ENCODE measurements at places on chromosomes 13 and 19. TPM values are rescaled to one million over a fixed set of nuclear protein-coding genes. Genes with fewer than 3 reads are reported as not detected.
A peak's percentile ranks its signal among the peaks of the same experiment; 100 is the strongest.

- DNase-seq, result no peak
Observed at GRCh38 chr19:49594157-49594992, 3.4 kb downstream of the PRR12 start.

DNA sequence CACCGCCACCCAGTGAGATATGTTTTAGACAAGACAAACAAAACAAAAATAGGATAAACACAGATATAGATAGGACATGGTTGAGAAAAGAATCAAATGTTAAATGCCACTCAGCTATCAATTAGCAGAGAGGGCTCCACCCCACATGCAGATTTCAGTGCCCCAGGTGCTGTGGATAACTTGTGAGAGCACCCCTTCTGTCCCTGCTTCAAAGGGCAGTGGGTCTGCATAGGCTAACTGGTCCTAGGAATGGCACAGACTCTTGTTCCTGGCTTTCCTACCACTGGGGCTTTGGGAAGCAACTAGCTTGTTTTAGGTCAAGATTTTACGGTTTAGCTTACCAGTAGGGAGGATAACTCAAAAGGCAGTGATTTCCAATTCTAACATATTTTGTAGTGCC is 460.3 kb downstream of the TSHZ3 start:
- no peak for DNase-seq

DNA sequence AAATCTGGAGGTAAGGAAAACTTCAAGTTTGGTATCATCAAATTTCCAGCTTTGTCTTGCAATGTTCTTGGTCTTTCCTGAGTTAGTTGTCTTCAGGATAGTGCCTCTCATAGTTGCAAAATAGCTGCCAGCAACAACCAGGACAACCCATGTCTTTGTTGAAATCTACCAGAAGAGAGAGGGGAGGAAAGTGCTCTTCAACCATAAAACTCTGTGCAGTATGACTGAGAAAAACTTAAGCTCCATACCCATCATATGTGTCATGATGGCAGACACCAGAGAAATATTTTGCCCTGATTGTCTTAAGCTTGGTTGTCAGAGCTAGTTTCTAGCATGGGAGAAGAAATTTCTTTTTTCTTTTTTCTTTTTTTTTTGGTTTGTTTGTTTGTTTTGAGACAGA is 103.3 kb downstream of the SPRY2 start:
- DNase-seq, result no peak

DNA sequence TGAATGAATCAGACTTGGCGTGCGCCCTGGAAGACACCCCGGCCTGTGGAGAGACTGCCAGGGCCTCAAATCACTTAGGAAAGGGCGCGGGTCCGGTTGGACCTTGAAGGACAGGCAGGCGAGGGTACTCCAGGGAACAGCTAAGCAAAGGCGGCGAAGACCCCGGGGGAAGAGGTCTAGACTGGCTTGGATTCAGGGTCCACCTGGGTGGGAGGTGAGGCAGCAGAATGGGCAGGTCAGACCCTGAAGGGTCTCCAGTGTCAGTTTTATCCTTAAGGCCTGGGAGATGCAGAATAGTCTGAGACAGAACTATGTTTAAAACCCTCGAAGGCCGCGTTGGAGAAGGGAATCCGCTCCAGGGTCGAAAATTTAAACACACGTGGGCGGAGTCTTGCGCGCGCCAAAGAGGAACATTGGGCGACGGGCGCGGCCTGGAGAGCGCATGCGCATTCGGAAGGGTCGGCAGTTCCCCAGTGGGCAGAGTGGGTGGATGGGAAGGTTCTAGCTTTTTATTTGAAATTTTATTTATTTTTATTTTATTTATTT is 567 bp upstream of the SMG9 start:
- peak; percentile 91 for DNase-seq

DNA sequence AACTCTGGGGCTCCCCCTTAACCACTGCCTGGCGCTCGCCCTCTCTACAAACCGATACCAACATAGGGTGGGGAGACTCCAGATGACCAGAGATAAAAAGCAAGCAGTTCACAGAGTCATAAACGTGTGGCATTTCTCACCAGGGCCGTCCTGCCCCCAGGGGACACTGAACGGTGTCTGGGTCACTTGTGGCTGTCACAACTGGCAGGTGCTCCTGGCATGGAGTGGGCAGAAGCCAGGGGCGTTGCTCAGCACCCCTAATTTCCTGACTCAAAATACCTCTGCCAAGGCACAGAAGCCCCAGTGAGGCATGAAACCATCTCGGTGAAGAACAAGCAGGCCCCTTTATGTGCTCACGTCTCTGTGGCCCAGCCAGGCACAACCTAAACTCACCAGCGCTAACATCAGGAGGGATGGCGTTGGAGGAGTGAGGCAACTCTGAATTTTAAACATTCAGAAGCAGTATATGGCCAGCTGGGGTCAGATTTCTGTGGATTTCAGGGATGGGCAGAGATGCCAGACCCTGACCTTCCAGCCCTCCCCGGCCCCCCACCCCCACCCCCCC is 1.8 kb downstream of the PIP5K1C start:
- DNase-seq, result no peak

DNA sequence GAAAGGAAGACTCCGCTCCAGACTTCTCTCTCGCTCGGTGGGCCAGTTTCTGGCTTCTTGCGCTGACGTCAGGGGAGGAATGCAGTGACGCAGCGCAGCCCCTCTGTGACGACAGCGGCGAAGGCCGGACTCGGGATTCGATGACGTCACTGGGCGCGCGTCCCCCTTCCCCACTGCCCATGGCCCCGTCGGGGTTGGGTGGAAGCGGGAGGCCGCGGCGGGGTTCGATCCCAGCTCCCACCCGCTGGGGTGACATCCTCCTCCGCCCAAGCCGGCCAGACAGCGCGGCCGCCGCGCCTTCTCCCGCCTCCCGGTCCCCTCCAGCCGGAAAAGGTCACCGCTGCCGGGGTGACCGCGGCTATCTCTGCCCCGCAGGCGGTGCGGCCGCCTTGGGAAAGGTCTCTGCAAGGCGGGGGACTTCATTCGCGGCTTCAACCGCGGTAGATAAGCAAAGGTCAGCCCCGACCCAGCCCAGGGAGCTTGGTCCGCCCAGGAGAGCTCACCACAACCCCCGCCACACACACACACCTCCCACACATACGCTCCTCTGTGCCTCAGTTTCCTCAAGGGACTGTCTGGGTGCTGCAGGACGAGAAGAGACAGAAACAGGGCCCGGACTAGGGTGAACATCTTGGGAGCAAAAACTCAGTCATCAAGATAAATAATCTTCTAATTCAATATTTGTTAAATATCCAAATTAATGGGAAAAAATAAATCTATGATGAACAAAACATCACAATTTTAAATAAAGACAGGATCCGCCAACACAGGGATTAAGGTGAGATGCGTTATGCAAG is 844 bp upstream of the RFX1 start:
- no peak for DNase-seq

DNA sequence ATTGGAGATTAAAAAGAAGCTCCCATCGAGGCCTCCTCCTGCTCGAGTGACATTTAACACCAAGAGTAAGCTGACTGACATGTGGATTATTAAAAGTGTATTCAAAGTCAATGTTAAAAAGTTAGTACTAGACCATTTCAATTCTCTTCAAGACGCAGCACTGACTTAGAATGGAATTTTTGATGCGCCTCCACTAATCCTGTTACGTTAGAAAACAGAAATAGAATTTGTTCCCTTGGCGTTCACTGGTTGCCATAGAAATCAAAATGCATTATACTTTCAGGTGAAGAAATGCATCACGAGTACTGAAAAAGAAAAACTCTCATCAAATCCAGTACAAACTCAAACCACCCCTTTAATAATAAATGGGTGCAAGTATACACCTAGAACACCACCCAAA is 42.2 kb downstream of the BRD4 start:
- DNase-seq, result peak; percentile 66

- no peak for DNase-seq
Observed at GRCh38 chr19:28706693-28707092, 506.3 kb downstream of the UQCRFS1 start.

DNA sequence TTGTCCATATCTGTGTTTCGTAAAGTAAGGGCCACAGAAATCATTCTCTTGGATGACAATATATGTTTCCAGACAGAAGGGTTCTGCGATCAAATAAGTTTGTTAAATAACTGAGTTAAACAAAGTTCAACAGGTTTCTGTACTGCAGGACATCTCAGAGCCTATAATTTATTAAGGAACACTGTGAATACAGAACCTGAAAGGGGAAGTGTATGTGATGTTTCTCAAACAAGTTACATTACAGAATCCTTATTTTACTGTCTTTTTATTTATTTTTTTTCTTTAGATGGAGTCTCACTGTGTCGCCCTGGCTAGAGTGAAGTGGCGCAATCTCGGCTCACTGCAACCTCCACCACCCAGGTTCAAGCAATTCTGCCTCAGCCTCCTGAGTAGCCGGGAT is 55.4 kb upstream of the GTF2F2 start:
- DNase-seq, result no peak

- DNase-seq, result peak; percentile 85
Observed at GRCh38 chr19:46944918-46945628, 74.6 kb upstream of the NPAS1 start.

- peak; percentile 74 for DNase-seq
Observed at GRCh38 chr19:532561-533363, 1.2 kb downstream of the CDC34 start.

- DNase-seq, result no peak
Observed at GRCh38 chr13:97695684-97696083, 257.8 kb upstream of the IPO5 start.

GRCh38 chr13:97639236-97639635 is 205.3 kb downstream of the RAP2A start:
- peak; percentile 7 for DNase-seq

DNA sequence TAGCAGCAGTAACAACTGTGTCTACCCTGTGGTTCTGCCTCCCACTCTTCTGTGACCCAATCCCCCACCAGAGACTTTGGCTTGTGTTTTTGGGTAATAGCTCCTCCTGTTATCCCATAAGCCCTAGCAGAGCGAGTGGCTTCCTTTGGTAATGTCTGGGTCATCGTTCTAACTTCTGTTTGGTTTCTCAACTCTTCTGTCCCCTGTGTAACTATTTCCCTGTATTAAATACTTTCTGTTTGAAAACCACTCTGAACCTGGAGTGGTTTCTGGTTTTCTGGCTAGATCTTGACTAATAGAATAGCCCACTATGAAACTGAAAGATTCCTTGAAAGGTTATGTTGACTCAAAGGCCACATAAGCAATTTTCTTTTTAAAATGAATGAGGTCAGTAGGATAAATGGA is 350.0 kb downstream of the DCT start:
- no peak for DNase-seq

DNA sequence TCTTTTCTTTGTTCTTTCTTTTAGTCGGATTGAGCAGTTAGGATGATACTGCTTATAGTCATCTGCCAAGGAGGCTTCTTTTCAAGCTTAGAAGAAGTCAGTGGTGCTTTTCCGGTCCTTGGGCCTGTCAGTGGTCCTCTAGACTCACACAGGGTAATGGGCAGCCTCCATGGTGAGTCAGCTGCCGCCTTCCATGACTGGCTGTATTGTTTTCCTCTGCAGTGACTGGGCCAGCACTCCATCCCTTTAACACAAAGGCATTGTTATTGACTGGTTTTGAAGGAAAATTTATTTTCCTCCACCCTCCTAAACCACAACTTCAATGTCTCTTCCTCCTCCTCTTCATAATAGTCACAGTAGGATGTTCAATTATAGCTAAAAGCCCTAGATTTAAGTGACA is 47.1 kb upstream of the CNMD start:
- no peak for DNase-seq

DNA sequence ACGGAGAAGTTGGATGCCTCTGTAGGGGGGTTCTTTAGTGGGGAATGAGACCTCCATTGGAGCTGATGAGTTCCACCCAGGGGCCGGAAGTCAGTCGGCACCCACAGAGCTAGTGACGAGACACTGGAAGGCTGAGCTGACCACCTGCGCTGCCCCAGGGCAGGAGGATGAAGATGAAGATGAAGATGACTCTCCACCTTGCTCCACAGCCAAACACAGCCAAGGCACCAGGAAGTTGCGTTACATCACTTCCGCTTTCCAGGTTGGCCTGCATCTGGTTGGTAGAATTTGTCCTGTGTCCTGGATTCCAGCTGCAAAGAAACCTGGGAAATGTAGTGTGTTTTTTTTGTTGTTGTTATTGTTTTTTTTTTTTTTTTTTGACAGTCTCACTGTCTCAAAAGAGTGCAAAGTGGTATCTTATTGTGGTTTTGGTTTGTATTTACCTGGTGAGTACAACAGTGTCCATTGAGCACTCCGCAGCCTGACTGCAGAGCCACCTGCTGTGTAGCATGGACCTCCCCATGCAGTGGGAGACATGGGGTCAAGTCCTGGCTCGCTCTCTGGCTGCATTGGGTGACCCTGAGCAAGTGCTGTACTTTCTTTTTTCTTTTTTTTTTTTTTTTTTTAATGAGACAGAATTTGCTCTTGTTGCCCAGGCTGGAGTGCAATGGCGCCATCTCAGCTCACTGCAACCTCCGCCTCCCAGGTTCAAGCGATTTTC is 1.9 kb downstream of the TBC1D17 start:
- DNase-seq, result no peak

The ONECUT3 gene
- not detected for polyA plus RNA-seq

The IZUMO2 gene
- not detected for polyA plus RNA-seq

The ZFP82 gene
- 8.6 TPM for polyA plus RNA-seq

The ZNF433 gene
- polyA plus RNA-seq, result 4.1 TPM

The GFY gene
- not detected for polyA plus RNA-seq

The KLF5 gene
- 30.7 TPM for polyA plus RNA-seq

The UTP14C gene
- 23.6 TPM for polyA plus RNA-seq

The EDNRB gene
- polyA plus RNA-seq, result 14.2 TPM

The IRGC gene
- polyA plus RNA-seq, result not detected

The FAM124A gene
- 1.4 TPM for polyA plus RNA-seq
